Lung (tissue), 17 donors: ENCODE measurements at places on chromosomes 12 and 14. TPM values are rescaled to one million over a fixed set of nuclear protein-coding genes. Genes with fewer than 3 reads are reported as not detected.

AQP2 gene
- not detected for total RNA-seq

OTX2 gene
- total RNA-seq = not detected

FGF23 gene
- total RNA-seq = not detected

SLC25A21 gene
- 2.6 TPM for total RNA-seq

MSI1 gene
- total RNA-seq = 3.5 TPM

SPTLC2 gene
- 31.0 TPM for total RNA-seq

NTN4 gene
- 66.1 TPM for total RNA-seq

SMOC1 gene
- total RNA-seq = 1.5 TPM

COL2A1 gene
- 8.7 TPM for total RNA-seq

HELB gene
- total RNA-seq = 16.4 TPM

TRIP11 gene
- 56.4 TPM for total RNA-seq

SSTR1 gene
- total RNA-seq = 4.3 TPM

C1R gene
- 525 TPM for total RNA-seq

FAM234B gene
- total RNA-seq = 9.0 TPM

ADCY6 gene
- 33.4 TPM for total RNA-seq

CD69 gene
- 5.2 TPM for total RNA-seq

SAV1 gene
- 31.1 TPM for total RNA-seq

TSHR gene
- 0.31 TPM for total RNA-seq

FIGNL2 gene
- 0.89 TPM for total RNA-seq

SCYL2 gene
- total RNA-seq = 148 TPM

JPH4 gene
- total RNA-seq = 0.23 TPM

AICDA gene
- total RNA-seq = 0.46 TPM

ANO2 gene
- total RNA-seq = 11.3 TPM

ACAD10 gene
- 21.9 TPM for total RNA-seq

HOXC4 gene
- total RNA-seq = 0.86 TPM

PLA2G1B gene
- 6.5 TPM for total RNA-seq

NFE2 gene
- 7.9 TPM for total RNA-seq

NPFF gene
- not detected for total RNA-seq

LMNTD1 gene
- total RNA-seq = 5.3 TPM

BAZ1A gene
- total RNA-seq = 52.4 TPM

ACOT6 gene
- not detected for total RNA-seq

ALG10B gene
- total RNA-seq = 11.7 TPM

TAS2R13 gene
- 13.5 TPM for total RNA-seq

RDH16 gene
- total RNA-seq = 0.68 TPM

PNN gene
- 38.1 TPM for total RNA-seq

PRR4 gene
- 7.3 TPM for total RNA-seq

SPIC gene
- total RNA-seq = not detected
